ENCODE measurements at places on chromosomes 2 and 18. TPM values are rescaled to one million over a fixed set of nuclear protein-coding genes. Genes with fewer than 3 reads are reported as not detected.

Gene MYO5B
- total RNA-seq, result 0.74 TPM

Gene LYPD6
- total RNA-seq, result 1.2 TPM

Gene CHRND
- not detected for total RNA-seq

Gene MDH1B
- total RNA-seq, result 0.22 TPM

Gene DSG4
- total RNA-seq, result not detected

Gene MC2R
- not detected for total RNA-seq
